Stimulated activated CD8-positive, alpha-beta memory T cell treated with anti-CD3 and anti-CD28 coated beads, Interleukin-4, amount 100 ng/mL, for 4 hours (primary cell): ENCODE measurements at places on chromosomes 6 and 20.

GRCh38 chr6:36927691-36928546, 26.6 kb upstream of the PI16 start:
- no peak for DNase-seq

GRCh38 chr6:167726043-167726621, 100.6 kb upstream of the AFDN start:
- no peak for DNase-seq

GRCh38 chr6:26021001-26021349, 58.4 kb downstream of the TRIM38 start:
- DNase-seq = no peak

GRCh38 chr6:162448294-162448693, 279.3 kb downstream of the PRKN start:
- no peak for DNase-seq

GRCh38 chr20:31949877-31950646, 1.8 kb downstream of the PDRG1 start:
- no peak for DNase-seq

DNA sequence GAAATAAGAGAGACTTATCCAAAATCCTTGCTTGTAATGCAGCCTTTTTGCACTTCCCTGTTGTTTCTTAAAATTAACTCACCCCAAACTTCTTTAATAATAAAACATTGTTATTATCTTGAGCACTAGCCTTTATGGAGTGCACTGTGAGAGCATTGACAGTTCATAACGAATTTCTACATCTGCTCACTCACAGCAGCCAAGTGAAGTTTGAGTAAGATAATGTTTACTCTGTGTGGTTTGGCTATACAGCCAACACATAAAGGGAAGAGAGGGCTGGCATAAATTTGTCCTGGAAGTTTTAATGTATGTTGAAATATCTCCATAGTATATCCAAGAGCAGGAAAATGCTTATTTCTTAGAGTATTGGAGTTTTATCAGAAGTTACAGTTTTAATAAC, 227.9 kb downstream of the FRK start:
- DNase-seq = no peak

DNA sequence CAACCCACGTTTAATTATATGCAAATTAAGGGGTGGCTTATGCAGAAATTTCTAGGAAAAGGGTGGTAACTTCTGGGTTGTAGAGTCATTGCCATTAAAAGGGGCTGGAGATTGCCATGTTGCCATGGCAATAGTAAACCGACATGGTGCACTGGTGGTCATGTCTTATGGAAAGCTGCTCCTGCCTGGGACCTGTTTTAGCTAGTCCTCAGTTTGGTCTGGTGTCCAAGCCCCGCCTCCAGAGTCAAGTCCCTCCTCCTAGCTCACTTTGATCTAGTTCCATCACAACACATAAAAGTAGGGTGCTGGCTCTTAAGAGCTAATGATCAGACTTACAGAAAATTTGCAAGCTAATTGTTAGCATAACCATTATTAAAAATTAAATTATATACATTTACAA, 5.3 kb downstream of the SLC22A2 start:
- DNase-seq = no peak

GRCh38 chr20:46833360-46833759, 61.3 kb upstream of the EYA2 start:
- no peak for DNase-seq

DNA sequence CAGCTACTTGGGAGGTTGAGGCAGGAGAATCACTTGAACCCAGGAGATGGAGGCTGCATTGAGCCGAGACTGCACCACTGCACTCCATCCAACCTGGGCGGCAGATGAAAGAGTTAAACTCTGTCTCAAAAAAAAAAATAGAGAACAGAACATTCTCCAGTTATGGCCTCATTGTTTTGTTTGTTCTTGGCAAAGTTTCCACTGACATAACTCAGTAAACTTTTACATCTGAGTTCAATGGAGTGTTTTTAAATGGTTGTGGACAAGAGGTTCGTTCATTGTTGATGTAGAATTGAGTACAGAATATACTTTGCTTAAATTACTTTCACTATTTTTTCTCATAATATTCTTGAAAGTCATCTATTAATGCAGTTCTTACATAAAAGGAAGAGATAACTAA, 42.2 kb upstream of the IFNGR1 start:
- DNase-seq = no peak

GRCh38 chr6:40485300-40485699, 101.9 kb downstream of the LRFN2 start:
- no peak for DNase-seq

- DNase-seq = no peak
Measured at GRCh38 chr20:57671662-57672061, 38.2 kb downstream of the PMEPA1 start.

GRCh38 chr6:99879431-99879830, 114.6 kb downstream of the MCHR2 start:
- DNase-seq = no peak

GRCh38 chr20:3250091-3250504, 11.1 kb upstream of the SLC4A11 start:
- DNase-seq = no peak

DNA sequence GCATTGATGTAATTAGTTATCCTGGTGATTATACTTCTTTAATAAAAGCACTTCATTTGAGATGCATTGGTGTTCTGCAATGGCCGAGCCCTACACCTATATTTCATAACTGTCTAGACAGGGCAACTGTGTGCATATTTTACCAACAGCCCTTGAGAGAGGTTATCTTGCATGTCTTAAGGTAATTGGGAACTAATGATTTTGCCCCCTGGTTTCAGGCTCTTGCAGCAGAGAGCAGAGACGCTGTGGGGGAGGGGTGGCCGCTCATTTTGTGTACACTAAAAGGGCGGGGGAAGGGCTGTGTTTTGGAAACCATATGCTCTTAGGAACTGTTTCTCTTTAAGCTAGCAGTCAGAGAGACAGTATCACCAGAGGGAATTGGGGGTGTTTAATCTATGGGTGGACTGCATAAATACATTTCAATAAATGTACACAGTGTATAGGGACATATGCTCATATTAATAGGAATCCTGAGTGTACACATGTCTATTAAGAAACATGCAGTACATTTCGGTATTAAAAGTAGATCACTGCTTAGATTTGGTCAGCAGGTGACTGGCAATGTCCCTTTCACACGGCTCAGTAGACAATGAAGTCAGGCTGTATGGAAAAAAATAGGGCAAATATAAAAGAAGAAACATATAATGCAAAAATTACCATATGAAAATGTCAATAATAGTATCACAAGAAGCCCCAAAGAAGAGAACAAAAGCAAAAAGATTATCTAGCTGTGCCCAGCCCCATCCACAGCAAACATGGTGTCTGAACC, 402.9 kb upstream of the CITED2 start:
- no peak for DNase-seq

DNA sequence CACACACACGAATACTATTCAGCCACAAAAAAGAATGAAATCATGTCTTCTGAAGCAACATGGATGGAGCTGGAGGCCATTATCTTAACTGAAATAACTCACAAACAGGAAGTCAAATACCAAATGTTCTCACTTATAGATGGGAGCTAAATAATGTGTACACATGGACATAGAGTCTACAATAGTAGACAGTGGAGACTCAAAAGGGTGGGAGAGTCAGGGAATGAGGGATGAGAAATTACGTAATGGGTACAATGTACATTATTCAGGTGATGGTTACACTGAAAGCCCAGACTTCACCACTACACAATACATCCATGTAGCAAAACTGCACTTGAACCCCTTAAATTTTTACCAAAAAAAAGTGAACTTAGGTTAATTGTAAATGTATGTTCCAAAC, 160.4 kb downstream of the TASP1 start:
- no peak for DNase-seq

- no peak for DNase-seq
Measured at GRCh38 chr20:49823152-49823847, 10.7 kb downstream of the SLC9A8 start.

- DNase-seq = no peak
Measured at GRCh38 chr6:90078513-90079289, 184.4 kb downstream of the GJA10 start.
